IPS DF 19.7 (cell line): ENCODE measurements at places on chromosomes 3 and 15.

DNA sequence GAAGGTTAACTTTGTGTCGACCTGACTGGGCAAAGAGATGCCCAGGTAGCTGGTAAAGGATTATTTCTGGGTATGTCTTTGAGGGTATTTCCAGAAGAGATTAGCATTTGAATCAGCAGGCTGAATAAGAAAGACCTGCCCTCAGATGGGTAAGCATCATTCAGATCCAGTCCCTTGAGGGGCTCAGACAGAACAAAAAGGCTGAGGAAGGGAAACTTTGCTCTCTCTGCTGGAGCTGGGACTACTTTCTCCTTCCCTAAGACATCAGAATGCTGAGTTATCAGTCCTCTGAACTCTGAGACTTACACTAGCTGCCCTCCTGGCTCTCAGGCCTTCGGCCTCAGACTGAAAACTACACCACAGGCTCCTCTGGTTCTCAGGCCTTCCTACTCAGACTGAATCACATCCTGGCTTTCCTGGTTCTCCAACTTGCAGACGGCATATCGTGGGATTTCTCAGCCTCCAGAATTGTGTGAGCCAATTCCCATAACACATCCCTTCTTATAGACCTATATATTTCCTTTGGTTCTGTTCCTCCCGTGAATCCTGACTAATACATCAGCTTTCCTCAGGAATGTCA lies 982.9 kb downstream of the TUSC7 start:
- DNase-seq = no peak

DNA sequence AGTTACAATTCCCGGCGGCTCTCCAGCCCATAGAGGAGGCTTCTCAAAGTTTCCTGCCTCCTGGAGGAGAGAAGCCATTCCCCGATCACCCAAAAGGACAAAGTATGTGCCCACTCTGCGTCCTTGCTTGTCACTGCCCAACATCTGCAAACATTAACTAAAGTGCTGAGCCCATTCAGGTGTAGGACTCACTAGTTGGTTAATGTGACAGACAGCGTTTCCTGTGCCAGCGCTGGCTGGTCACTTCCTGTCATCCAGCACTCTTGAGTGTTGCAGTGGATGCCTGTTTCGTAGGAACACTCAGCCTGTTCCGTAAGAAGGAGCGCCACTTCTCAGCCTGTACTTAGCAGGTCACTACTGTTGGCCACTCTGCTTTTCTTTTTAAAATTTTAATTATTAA lies 100.3 kb downstream of the APBA2 start:
- DNase-seq = no peak

- no peak for DNase-seq
Measured at GRCh38 chr3:4848176-4848825, 130.9 kb upstream of the BHLHE40 start.

- DNase-seq = no peak
Measured at GRCh38 chr15:36254426-36254825, 325.0 kb upstream of the CDIN1 start.

DNA sequence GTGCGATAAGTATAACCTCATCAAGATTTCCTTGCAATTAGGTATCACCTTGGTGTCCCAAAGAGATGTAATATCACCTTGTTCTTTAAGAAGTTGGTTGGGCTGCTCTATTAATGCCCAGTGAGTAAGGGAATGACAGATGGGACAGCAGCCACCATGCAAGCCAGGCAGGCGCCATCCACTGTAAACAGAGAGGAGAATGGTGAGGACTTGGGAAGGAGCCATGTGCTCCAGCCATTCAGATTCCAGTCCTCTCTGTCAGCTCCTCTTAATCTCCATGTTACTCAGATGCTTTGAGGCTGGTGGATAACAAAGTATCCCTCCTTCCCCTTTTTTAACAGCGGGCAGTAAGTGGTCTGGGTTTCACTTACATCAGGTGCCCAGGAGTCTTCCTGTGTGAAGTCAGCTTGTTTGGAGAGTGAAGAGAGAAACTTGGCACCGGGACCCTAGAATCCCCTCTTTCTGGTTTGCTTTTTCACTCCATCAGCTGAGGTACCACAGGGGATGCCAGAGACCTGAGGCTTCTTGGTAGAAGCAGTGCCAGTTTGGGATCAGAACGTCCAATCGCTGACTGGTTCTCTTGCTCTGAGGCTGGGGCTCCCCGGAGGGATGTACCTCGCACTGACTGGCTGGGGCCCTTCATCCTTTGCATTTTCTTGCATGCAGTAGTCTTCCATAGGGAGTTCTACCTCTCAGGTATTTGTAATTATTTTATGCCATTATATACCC lies 29.5 kb downstream of the SLCO3A1 start:
- DNase-seq = no peak

DNA sequence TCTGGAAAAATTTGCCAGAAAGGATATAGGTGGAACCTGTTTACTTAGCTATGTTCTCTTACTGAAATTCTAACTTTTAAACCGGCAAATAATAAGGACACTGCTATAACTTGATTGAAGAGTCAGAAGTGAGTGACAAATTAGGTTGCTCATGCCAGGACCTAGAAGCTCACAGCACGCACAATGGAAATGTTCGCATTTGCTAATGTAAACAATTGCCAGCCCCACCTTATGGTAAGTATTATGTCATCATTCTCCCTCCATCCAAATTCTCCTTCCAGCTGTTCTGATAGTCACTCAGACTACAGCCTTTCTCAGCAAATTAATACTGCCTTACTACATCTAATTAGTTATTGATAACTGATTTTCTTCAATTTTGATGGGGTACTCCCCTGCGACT lies 4.8 kb upstream of the STXBP5L start:
- no peak for DNase-seq

DNA sequence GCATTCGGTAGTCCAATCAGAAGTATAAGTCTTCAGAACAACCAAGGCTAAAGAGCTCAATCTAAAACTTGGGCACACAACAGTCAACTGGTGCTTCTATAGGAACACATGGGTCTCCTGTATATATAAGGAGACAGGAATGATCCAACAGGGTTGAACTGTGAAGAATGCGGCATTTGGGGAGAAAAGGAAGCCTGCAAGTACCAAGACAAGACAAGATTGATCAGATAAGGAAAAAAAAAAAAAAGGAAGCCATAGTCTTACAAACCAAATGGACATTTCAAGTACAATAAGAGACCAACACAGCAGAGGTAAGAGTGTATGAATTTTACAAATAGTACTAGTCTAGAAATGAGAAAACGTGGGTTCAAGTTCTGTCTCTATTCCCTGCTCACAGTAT lies 6.5 kb downstream of the CPEB1 start:
- no peak for DNase-seq

- no peak for DNase-seq
Measured at GRCh38 chr3:19155375-19155774, 7.1 kb downstream of the KCNH8 start.

DNA sequence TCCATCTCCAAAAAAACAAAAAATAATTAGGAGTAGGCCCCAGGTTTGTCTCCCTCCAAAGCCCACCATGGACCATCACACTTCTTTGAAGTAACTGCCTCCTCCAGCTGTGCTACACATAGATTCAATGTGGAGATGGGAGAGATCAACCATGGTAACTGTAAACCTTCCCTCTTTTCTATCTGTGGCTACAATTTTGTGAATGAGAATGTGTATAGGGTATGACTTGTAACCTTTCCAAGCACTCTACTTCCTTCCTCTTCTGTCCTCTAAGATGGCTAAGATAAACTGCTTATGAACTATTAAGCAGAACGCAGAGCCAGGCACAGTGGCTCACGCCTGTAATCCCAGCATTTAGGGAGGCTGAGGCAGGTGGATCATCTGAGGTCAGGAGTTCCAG lies 55.5 kb upstream of the ATP11B start:
- no peak for DNase-seq

GRCh38 chr15:61879219-61879618 lies 181.0 kb downstream of the VPS13C start:
- DNase-seq = no peak

- DNase-seq = no peak
Measured at GRCh38 chr15:59339252-59339672, 33.4 kb downstream of the MYO1E start.

DNA sequence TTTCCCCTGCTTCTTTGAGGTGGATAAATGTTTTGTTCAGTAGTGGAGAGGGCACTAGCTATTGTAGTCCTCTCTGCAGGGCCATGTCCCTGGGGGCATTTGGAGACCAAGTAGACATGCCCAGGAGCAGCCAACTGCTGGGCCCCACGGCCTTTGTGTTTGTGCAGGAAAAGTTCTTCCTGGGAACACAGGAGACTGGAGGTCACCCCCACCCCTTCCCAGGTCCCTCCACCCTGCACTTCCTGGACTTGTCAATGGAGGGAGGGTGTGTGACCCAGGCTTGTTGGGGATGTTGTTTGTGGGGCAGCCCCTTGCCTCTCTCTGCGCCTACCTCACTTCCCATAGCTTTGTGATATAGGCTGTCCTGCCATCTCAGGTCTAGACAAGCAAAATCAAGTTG lies 317.0 kb upstream of the LRRFIP2 start:
- no peak for DNase-seq

DNA sequence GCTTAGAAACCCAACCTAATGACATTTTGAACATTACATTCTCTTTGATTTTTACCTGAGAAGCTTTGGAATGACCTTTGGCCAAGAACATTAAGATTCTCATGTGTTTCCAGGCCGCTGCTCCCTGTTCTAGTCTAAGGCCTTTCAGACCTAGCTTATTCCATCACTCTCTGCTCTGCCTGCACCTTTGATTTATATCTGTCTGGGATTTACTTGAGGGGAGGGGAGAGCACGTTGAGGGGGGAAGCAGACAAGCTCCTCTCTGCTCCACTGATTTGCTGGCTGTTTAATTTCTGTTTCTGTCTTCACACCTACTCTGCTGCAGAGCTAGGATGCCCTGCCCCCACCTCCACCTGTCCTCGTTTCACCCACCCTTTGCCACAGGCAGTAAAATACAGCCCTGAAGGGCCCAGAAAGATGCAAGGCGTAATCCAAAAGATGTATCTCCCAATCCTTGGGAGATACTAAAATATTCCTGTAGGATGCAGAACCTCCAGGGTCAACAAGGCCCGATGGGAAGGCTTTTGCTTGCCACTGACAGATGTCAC lies 429.8 kb downstream of the EPHB1 start:
- DNase-seq = no peak

DNA sequence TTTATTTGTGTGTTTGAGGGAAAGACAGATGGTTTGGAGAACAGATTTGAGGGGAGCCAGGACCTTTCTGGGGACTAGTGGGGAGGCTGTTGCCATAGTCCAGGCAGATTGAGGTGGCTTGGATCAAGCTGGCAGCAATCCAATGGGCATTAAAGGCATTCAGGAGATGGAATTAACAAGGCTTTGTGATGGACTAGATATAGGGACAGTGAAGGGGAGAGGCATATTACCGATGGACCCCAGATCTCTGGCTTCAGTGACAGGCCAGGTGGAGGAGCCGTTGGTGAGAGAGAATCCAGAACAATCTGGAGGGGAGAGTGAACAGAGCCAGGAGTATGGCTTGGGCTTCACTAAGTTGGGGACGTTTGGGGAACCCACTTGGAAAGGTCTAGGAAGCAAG lies 124.8 kb downstream of the EEFSEC start:
- DNase-seq = no peak
